Lower leg skin (tissue), 4 donors: ENCODE measurements at places on chromosomes 12 and 14. TPM values are rescaled to one million over a fixed set of nuclear protein-coding genes. Genes with fewer than 3 reads are reported as not detected.

GRCh38 chr12:110337912-110338710 is 57.1 kb downstream of the ATP2A2 start:
- no peak for DNase-seq

GRCh38 chr12:16165506-16165905 is 112.0 kb downstream of the SLC15A5 start:
- DNase-seq = peak; percentile 39

The CDH24 gene
- 3.0 TPM for total RNA-seq

The TEX52 gene
- total RNA-seq = not detected

The EMP1 gene
- total RNA-seq = 237 TPM
